ENCODE measurements at places on chromosomes 2 and 18.
A peak's percentile ranks its signal among the peaks of the same experiment; 100 is the strongest.

- H3K27ac ChIP-seq = no peak overlapping the region
- peaks cover 29% of the 10 kb centered on the region for H3K4me1 ChIP-seq
- no peak overlapping the region for H3K4me3 ChIP-seq
- H3K36me3 ChIP-seq = peaks cover 64% of the 10 kb centered on the region
- no peak for DNase-seq
Observed at GRCh38 chr18:36152781-36153180, 23.1 kb downstream of the ELP2 start.

GRCh38 chr2:39390216-39390615 is 46.9 kb downstream of the MAP4K3 start:
- H3K27ac ChIP-seq = no peak overlapping the region
- H3K4me1 ChIP-seq = no peaks in the 10 kb centered on the region
- DNase-seq = no peak
- no peaks in the 10 kb centered on the region for H3K27me3 ChIP-seq
- H3K36me3 ChIP-seq = no peaks in the 10 kb centered on the region

DNA sequence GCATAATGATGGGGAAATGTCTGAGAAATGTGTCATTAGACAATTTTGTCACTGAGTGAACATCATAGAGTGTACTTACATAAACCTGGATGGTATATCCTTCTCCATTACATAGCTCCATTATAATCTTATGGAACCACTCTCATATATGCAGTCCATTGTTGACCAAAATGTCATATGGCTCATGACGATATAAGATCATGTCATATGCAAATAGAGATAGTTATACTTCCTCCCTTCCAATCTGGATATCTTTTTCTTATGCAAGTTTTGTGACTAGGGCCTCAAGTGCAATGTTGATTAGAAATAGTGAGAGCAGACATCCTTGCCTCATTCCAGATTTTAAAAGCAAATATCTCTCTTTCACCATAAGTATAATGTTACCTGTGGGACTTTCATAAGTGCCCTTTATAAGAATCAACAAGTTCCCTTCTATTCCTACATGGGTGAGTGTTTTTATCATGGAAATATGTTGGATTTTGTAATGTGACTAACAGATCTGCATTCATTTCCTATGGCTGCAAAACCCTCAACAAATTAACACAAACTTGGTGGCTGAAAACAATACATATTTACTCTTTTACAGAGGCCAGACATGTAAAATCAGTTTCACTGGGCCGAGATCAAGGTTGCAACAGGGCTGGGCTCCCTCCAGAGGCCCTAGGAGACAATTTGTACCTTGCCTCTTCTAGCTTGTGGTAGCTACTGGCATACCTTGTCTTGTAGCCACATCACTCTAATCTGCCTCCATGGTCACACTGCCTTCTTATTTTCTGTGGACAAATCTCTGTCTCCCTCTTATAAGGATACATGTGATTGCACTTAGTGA is 21.6 kb upstream of the SULT1C4 start:
- no peak overlapping the region for H3K4me3 ChIP-seq
- H3K27me3 ChIP-seq = no peaks in the 10 kb centered on the region
- no peak for DNase-seq

- peaks cover 14% of the 10 kb centered on the region for H3K36me3 ChIP-seq
- H3K27ac ChIP-seq = no peak overlapping the region
- H3K4me1 ChIP-seq = no peaks in the 10 kb centered on the region
- no peaks in the 10 kb centered on the region for H3K27me3 ChIP-seq
- H3K4me3 ChIP-seq = no peak overlapping the region
- DNase-seq = no peak
Observed at GRCh38 chr18:26073758-26074157, 16.7 kb downstream of the SS18 start.

DNA sequence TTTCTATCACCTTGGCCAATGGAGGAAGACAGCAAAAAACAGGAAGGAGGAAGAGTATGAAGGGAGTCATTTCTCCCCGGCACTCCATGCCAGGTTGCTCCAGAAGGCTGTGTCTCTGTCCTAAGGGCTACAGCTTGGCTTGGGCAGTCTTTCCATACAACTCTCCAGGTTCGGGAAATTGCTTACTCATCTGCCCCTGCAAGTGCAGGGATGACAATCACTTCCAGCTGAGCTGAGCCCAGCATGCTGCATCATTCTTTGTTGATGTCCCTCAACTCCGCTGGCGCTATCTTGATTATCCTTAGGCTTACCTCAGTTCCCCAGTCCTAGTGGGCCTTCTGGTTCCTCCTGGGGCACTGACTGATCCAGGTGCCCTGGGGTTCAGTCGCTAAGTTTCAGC is 86.9 kb upstream of the COPS8 start:
- no peak for DNase-seq
- no peak overlapping the region for H3K27ac ChIP-seq
- no peak overlapping the region for H3K4me3 ChIP-seq
- no peaks in the 10 kb centered on the region for H3K36me3 ChIP-seq

DNA sequence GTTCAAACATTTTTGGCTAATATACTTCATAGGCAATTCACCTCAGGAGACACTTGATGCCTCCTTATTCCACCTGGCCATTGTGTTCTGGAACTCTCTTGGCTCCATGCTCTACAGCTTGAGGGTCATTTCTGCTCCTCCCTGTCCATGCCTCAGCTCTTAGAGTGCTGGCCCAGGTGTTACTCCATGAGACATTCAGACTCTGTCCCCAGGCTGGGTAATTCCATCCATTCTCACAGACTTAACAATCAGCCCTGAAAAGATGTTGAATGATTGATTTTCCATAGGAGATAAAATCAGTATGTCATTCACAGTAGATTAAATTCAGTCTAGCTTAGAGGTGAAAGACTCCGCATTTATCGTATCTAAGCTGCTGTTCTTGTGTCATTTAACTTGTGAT is 168.6 kb upstream of the CWC22 start:
- H3K36me3 ChIP-seq = no peaks in the 10 kb centered on the region
- no peak overlapping the region for H3K4me3 ChIP-seq
- no peak for DNase-seq
- H3K27me3 ChIP-seq = no peaks in the 10 kb centered on the region

DNA sequence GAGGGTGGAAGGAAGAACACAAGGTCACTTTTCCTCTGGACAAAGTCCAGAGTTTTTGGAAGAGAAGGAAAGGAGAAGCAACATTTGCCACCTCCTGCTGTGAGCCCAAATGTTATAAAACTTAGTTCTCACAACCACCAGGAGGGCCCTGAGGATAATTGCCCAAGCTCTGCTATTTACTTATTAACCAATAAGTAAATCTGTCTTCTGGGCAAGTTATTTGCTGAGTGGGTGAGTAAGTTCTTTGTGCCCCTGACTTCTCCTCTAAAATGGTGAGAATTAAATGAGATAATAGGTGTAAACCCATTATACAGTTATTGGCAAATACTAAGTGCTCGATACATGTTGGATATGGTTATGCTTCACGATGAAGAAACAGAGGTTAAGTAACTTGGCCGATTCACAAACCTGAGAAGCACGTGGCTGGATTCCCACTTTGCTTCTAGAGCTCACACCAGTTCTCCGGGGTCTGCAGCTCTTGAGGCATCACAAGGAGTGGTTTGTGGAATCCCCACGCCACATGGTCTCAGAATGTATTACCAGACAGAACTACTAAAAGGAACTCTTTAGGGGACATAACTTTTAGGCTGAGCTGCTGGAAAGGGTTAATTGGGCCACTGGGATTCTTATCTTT is 164.1 kb downstream of the MYCN start:
- DNase-seq = no peak
- no peaks in the 10 kb centered on the region for H3K27me3 ChIP-seq
- no peak overlapping the region for H3K4me3 ChIP-seq
- H3K4me1 ChIP-seq = no peaks in the 10 kb centered on the region
- H3K36me3 ChIP-seq = no peaks in the 10 kb centered on the region

GRCh38 chr2:31556940-31557339 is 23.8 kb downstream of the SRD5A2 start:
- H3K27me3 ChIP-seq = no peaks in the 10 kb centered on the region
- no peak overlapping the region for H3K4me3 ChIP-seq
- H3K36me3 ChIP-seq = no peaks in the 10 kb centered on the region
- DNase-seq = no peak
- no peaks in the 10 kb centered on the region for H3K4me1 ChIP-seq

GRCh38 chr2:41194230-41194629 is 742.3 kb upstream of the SLC8A1 start:
- H3K27me3 ChIP-seq = no peaks in the 10 kb centered on the region
- no peak overlapping the region for H3K27ac ChIP-seq
- no peak for DNase-seq
- no peaks in the 10 kb centered on the region for H3K36me3 ChIP-seq
- H3K4me3 ChIP-seq = no peak overlapping the region

- no peak overlapping the region for H3K4me3 ChIP-seq
- H3K27me3 ChIP-seq = no peaks in the 10 kb centered on the region
- no peaks in the 10 kb centered on the region for H3K36me3 ChIP-seq
- H3K4me1 ChIP-seq = no peaks in the 10 kb centered on the region
Observed at GRCh38 chr2:174914853-174915760, 90.1 kb downstream of the CHN1 start.

- no peaks in the 10 kb centered on the region for H3K36me3 ChIP-seq
- no peaks in the 10 kb centered on the region for H3K27me3 ChIP-seq
- no peaks in the 10 kb centered on the region for H3K4me1 ChIP-seq
- DNase-seq = peak; percentile 65
- no peak overlapping the region for H3K27ac ChIP-seq
Observed at GRCh38 chr18:36095936-36096519, 28.7 kb upstream of the RPRD1A start.

DNA sequence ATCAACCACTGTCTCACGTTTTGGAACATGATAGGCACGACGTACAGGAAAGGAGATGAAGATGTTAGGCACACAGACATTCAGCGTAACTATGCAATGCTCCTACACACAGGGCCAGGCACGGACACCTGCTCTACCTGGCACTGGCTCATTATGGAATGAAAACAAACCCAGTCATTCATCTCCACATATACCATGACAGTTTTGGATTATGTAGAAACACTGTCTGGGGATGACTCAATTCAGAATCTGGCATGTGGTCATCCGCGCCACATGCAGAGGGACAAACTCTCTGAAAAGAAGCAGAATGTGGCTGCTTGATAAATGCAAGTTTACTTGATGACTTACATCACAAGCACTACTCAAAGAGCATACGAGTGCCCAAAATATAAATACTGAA is 29.5 kb upstream of the NFU1 start:
- no peaks in the 10 kb centered on the region for H3K36me3 ChIP-seq
- H3K4me1 ChIP-seq = no peaks in the 10 kb centered on the region
- no peak overlapping the region for H3K27ac ChIP-seq
- DNase-seq = no peak
- no peaks in the 10 kb centered on the region for H3K27me3 ChIP-seq

- H3K27me3 ChIP-seq = no peaks in the 10 kb centered on the region
- no peaks in the 10 kb centered on the region for H3K4me1 ChIP-seq
- no peak for DNase-seq
- no peak overlapping the region for H3K27ac ChIP-seq
- no peak overlapping the region for H3K4me3 ChIP-seq
- no peaks in the 10 kb centered on the region for H3K36me3 ChIP-seq
Observed at GRCh38 chr2:54038835-54039234, 68.0 kb upstream of the PSME4 start.

GRCh38 chr2:43559391-43560230 is 36.2 kb downstream of the THADA start:
- no peak overlapping the region for H3K4me3 ChIP-seq
- H3K36me3 ChIP-seq = peaks cover 67% of the 10 kb centered on the region
- no peak overlapping the region for H3K27ac ChIP-seq
- H3K4me1 ChIP-seq = no peaks in the 10 kb centered on the region
- H3K27me3 ChIP-seq = no peaks in the 10 kb centered on the region
- no peak for DNase-seq

DNA sequence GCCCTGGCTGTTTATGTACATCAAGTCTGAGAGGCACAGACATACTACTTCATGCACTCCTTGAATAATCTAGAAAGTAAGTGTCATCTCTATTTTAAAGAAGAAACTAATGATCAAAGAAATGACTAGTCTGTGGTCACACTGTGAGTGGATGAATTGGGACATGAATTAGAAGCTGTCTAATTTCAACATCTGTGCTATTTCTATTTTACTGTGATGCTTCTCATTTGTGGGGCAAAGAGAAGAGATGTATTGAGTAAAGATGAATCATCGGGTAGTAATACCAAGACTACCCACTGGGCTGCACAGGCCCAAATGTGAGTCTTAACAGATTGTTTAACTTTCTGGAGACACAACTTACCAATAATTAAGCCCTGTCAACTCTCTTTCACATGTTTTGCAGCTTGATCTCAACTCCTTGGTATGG is 42.4 kb upstream of the MTIF2 start:
- no peak for DNase-seq
- no peaks in the 10 kb centered on the region for H3K27me3 ChIP-seq
- H3K27ac ChIP-seq = no peak overlapping the region
- no peak overlapping the region for H3K4me3 ChIP-seq
- H3K36me3 ChIP-seq = no peaks in the 10 kb centered on the region

DNA sequence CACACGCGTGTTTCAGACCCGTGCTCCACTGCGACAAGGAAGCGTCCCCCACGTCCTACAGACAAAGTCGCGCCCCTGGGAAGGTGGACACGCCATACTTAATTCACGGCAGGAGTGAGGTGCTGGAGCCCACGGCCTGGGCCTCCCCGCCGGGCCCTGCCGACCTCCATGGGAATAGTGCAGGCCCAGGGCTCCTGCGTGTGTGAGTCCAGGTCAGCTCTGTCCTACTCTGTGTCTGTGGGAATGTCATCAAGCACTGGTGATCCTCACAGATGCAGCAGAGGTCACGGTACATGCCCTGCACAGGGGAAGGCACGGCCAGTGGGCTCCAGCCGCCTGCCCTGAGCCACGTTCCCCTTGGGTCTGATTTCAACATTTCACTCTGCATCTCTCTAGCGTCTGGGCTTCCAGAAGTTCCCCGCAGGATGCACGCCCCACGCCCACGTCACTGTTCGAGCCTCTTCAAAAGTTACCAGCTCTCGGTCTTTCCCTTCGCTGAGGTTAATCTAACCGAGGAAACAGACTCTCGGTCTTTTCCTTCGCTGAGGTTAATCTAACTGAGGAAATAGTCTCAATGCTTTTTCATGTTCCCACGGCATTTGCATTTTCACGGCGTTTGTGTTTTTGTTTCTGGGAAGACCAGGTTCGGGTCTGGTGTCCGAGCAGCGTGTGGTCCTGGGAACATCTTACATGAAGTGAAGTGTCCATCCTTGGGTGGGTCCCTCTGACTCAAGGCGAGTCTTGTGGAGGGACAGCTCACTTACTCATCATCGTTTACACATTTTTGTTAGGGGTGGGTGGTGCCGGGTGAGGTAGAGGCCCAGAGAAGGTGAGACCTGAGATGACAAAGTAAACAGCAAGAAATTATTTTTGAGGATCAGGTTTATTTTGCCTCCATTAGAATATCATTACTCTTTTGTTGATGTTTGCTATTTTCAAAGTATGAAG is 157.3 kb upstream of the ALKAL2 start:
- H3K36me3 ChIP-seq = no peaks in the 10 kb centered on the region
- H3K4me1 ChIP-seq = peaks cover 59% of the 10 kb centered on the region
- peak overlapping the region; percentile 66 for H3K27ac ChIP-seq
- peak; percentile 69 for DNase-seq
- H3K27me3 ChIP-seq = no peaks in the 10 kb centered on the region

All from B cell (primary cell).